ENCODE measurements at places on chromosomes 13 and 19. TPM values are rescaled to one million over a fixed set of nuclear protein-coding genes. Genes with fewer than 3 reads are reported as not detected.
A peak's percentile ranks its signal among the peaks of the same experiment; 100 is the strongest.

- H3K36me3 ChIP-seq, result peaks cover 10% of the 10 kb centered on the region
- no peak for DNase-seq
- H3K27me3 ChIP-seq, result no peaks in the 10 kb centered on the region
- no peaks in the 10 kb centered on the region for H3K4me1 ChIP-seq
- no peak overlapping the region for H3K4me3 ChIP-seq
Observed at GRCh38 chr19:49986354-49986753, 25.4 kb upstream of the SIGLEC11 start.

DNA sequence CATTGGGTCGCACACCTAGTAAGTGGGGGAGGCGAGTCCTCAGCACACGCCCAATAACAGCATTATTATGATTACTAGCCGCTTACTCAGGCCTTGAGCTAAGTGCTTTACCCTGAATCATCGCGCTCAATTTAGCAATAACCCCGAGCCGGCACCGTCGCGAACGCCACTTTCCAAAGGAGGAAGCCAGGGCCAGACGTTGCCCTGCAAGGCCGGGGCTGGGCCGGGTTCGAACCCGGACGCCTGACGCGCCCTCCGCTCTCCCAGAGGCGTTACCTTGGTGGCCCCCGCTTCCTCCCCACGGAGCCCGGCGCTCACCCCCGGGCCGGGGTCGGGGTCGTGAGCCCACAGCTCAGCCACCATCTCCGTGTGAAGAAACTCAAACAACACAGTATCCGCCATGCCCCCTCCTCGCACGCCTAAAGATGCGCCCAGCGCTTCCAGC, at the start of gene TRAPPC6A:
Gene TRAPPC6A (minus strand): TSS at position 421 of the 445 bp plus-strand sequence. CDS start 19 bp downstream, at position 402.
- no peak for DNase-seq
- peaks cover 14% of the 10 kb centered on the region for H3K4me1 ChIP-seq
- peak within 1 kb of the TSS; percentile 95 for H3K27ac ChIP-seq
- no peaks in the 10 kb centered on the region for H3K27me3 ChIP-seq
- peaks cover 1% of the 10 kb centered on the region for H3K36me3 ChIP-seq
- peak within 1 kb of the TSS; percentile 90 for H3K4me3 ChIP-seq

- no peak for DNase-seq
- no peaks in the 10 kb centered on the region for H3K27me3 ChIP-seq
- H3K4me3 ChIP-seq, result no peak overlapping the region
- H3K36me3 ChIP-seq, result no peaks in the 10 kb centered on the region
Observed at GRCh38 chr13:21338156-21338555, 120.9 kb downstream of the ZDHHC20 start.

DNA sequence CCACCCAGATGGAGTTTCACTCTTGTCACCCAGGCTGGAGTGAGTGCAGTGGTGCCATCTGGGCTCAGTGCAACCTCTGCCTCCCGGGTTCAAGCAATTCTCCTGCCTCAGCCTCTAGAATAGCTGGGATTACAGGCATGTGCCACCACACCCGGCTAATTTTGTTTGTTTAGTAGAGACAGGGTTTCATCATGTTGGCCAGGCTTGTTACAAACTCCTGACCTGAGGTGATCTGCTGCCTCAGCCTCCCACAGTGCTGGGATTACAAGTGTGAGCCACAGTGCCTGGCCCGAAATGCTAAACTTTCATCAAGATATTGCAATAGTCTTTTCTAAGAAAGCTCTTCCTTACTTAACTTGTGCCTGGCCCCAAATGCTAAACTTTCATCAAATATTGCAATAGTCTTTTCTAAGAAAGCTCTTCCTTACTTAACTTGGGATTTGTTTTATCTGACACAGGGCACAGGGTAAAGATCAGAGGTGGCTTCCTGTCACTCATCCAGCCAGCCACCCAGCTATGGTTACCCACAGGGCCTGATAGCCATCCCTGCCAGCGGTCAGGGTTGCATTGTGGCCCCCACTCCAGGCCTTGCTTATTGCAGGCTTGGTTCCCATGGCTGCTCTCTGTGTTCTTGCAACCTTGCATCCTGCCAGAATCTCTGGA, 352.3 kb upstream of the TMTC4 start:
- no peak overlapping the region for H3K4me3 ChIP-seq
- H3K4me1 ChIP-seq, result peaks cover 7% of the 10 kb centered on the region
- no peak overlapping the region for H3K27ac ChIP-seq
- no peaks in the 10 kb centered on the region for H3K27me3 ChIP-seq
- DNase-seq, result no peak

- H3K27me3 ChIP-seq, result peaks cover 26% of the 10 kb centered on the region
- no peak overlapping the region for H3K27ac ChIP-seq
- DNase-seq, result no peak
- peaks cover 8% of the 10 kb centered on the region for H3K4me1 ChIP-seq
- H3K4me3 ChIP-seq, result no peak overlapping the region
Observed at GRCh38 chr19:48506138-48506733, 5.4 kb downstream of the LMTK3 start.

DNA sequence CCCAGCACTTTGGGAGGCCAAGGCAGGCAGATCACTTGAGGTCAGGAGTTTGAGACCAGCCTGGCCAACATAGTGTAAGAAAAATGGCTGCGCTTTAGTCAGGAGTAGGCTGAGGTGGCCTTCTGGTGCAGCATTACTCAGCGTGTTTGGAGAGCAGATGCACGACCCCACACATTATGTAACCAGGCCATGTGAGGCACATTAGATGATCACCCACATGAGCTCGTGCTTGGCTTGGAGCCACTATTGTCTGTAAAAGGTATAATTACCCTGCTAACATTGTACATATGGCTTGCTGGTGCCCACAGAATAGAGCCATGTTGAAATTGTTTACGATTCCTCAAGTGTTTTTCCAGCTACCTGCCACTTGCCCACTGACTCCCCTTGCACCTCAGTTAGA, 24.0 kb upstream of the SCEL start:
- no peak for DNase-seq
- no peaks in the 10 kb centered on the region for H3K36me3 ChIP-seq
- no peaks in the 10 kb centered on the region for H3K27me3 ChIP-seq
- no peaks in the 10 kb centered on the region for H3K4me1 ChIP-seq

VAV1 gene
- total RNA-seq, result not detected

LENG9 gene
- total RNA-seq, result 0.75 TPM

DNAAF3 gene
- 18.4 TPM for total RNA-seq

GRCh38 chr13:48784916-48785548, 131.3 kb downstream of the CYSLTR2 start:
- no peak overlapping the region for H3K4me3 ChIP-seq
- peaks cover 1% of the 10 kb centered on the region for H3K36me3 ChIP-seq
- H3K27ac ChIP-seq, result no peak overlapping the region
- H3K27me3 ChIP-seq, result no peaks in the 10 kb centered on the region
- no peak for DNase-seq

DNA sequence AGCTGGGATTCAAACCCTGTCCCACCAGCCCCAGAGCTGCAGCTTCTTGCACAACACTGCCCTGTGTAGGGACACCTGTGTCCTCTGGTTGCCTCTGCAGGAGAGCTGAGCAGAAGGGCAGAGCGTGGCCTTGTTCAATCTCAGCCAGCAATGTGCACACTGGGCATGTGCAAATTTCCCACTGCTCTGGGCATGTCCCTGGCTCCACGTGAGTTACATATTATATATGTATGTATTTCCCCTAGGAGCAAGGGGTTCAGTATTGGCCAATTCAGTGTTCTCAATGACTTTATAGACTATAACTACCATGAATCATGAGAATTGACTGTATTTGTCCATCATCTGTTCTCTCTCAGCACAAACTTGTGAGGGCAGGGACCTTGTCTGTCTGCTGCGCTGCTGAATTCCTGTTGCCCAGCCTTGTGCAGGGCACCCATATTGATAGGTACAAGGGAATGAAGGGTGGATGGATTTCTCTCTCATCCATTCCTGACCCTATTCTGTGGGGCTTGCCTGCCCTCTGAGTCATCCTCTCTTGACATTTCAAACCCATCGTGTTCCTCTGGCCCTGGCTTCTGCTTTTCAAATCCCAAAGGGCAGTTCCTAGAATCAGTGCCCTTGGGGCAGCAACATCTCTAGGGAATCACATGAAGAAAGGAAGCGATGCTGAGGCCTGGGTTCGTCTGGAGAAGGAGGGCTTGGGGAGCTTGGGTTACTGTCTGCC, 69.7 kb downstream of the ERICH6B start:
- no peak overlapping the region for H3K27ac ChIP-seq
- H3K27me3 ChIP-seq, result no peaks in the 10 kb centered on the region
- H3K4me3 ChIP-seq, result no peak overlapping the region

DNA sequence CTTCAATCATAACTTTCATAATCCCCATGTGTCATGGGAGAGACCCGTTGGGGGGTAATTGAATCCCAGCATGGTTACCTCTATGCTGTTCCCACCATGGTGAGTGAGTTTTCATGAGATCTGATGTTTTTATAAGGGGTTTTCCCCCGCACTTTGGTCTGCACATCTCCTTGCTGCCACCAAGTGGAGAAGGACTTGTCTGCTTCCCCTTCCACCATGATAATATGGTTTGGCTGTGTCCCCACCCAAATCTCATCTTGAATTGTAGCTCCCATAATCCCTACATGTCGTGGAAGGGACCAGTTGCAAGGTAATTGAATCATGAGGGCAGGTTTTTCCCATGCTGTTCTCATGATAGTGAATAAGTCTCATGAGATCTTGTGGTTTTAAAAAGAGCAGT, 524.9 kb downstream of the SLITRK5 start:
- no peaks in the 10 kb centered on the region for H3K27me3 ChIP-seq
- H3K36me3 ChIP-seq, result no peaks in the 10 kb centered on the region
- DNase-seq, result no peak
- H3K27ac ChIP-seq, result no peak overlapping the region

- H3K36me3 ChIP-seq, result no peaks in the 10 kb centered on the region
- H3K4me3 ChIP-seq, result no peak overlapping the region
- no peak overlapping the region for H3K27ac ChIP-seq
- H3K4me1 ChIP-seq, result no peaks in the 10 kb centered on the region
Observed at GRCh38 chr13:112042496-112042895, 24.5 kb upstream of the SOX1 start.

IGFL1 gene
- not detected for total RNA-seq

GNG8 gene
- not detected for total RNA-seq

- H3K4me1 ChIP-seq, result peaks cover 23% of the 10 kb centered on the region
- no peaks in the 10 kb centered on the region for H3K27me3 ChIP-seq
- peak overlapping the region; percentile 93 for H3K27ac ChIP-seq
- no peak for DNase-seq
- peak overlapping the region; percentile 95 for H3K4me3 ChIP-seq
- peaks cover 4% of the 10 kb centered on the region for H3K36me3 ChIP-seq
Observed at GRCh38 chr19:17309965-17310461, 650 bp downstream of the DDA1 start.

CCDC169 gene
- total RNA-seq, result 5.8 TPM
